Eye (tissue), 1 donor: ENCODE measurements at places on chromosomes 4 and X.

DNA sequence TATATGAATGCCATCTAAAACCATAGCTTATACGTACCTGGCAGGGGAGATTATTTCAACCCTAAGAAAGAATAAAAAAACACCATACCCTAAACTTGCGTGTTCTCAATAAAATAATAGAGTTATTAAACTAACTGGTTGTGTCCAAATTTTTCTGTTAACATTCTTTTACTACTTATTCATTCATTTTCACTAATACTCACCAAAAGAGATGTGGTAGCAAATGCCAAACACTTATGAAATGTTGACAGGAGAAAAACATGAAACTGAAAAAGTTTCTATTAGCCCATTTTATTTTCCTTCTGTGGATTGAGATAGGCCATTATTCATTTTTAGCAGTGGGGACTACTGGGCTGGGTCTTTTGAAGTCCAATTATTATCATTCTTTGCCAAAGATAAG lies 102.0 kb downstream of the TSPAN5 start:
- no peak for DNase-seq

DNA sequence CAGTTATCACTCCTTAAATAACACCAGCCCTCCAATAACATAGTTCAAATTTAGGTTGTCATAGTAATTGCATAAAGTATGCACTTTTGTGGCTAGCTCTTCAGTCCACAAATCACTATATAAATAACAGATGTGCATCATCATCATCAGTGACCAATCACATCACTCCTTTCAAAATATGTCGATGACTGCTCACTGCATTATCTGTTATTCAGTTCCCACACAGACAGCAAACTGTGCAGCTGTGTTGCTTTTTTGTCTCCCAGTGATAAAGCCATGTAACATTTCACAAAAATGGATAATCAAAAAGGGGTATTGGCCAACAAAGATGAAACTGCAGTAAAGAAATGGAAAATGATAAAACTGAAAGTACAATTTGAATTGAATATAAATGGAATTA lies 205.4 kb downstream of the DCLK2 start:
- DNase-seq: no peak

DNA sequence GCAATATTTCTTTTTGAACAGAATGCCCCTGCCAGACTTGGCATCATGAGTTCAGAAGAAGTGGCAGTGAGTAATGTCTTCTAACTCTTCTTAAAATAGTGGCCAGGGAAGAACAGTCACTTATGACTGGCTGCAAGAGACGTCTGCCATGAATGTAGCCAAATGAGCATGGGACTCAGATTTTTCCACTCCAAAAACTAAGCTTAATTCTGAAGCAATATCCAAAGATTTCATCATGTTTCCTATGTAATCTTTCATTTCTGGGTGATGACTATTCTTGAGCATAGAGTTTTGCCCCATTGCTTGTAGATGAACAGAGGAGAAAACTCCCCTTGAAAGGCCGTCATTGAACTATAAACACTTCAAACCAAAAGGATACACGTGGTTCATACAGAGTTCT lies 11.8 kb downstream of the AMBN start:
- no peak for DNase-seq

DNA sequence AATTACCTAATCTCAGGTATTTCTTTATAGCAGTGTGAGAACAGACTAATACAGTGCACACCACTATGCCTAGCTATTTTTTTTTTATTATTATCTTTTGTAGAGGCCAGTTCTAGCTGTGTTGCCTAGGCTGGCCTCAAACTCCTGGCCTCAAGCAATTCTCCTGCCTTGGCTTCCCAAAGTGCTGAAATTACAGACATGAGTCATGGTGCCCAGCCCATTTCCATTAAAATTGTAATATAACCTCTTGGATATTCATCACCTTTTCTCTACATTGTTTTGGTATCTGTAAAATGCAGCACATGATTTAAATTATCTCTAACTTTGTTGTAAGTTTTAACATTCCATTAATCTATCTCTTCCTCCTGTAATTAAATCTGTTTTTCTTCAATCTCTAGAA lies 2052.9 kb downstream of the ARAP2 start:
- DNase-seq: no peak

DNA sequence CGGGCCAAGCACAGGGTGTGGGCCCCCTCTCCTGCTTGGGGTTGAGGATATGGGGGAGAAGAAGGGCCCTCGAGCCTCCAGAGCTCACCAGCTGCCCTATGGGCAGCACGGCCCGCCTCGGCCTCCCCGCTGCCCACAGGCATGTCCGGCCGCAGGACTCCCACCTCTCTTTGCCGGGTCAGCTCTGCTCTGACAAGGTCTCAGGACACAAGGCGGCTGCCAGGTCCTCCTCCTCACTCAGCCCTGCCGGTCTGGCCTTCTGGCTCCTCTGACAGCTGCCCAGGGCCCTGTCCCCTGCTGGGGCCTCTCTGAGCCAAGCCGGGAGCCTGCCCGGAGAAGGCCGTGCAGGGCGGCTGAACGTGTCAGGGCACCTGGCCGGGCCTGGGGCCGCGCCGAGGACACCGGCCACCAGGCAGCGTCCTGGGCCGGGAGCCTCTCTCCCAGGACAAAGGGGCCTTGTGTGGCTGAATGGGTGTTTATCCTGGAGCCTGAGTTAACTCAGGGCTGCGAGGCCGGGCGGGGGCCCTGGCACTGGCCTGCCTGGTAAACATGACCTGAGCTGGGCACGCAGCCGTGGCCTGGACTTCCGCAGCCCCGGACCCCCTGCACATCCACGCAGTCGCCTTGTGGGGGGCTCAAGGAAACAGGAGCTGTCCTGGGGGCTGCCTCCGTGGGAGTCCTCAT lies 25.7 kb downstream of the TACC3 start:
- DNase-seq: no peak

DNA sequence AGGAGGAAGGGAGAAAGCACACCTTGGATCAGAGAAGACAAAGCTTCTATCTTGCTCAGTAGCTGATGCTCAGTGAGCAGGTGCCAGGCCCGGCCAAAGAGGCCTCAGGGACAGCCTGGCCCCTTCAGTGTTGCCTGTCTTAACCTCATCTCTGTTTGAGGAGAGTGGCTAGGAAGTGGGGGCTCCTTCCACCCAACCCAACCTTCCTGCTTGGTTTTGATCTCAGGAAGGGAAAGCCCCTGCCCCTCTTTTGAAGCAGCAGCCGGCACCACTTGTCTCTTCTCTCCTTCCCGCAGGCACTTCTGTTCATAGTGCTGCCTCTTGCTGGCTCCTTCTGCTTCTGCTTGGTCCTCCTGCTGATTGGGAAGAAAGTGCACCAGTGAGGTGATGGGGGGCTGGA lies 2.4 kb upstream of the AFF2 start:
- no peak for DNase-seq

DNA sequence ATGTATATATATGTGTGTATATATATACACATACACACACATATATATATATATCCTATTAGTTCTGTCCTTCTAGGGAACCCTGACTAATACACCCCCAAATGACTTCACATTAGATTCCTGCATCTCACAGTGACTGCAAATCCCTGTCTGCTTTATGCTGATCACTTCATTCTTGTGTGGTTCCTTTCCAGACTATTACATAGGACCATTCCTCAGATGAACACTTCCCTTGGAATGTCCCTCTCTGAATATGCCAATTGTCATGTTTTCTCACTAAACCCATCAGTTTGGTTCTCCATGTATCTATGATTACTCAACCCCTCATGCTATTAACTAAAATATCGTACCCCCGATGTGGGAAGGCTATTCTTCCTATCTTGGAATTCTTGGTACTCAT lies 605.2 kb upstream of the NR3C2 start:
- no peak for DNase-seq

GRCh38 chr4:53558065-53558801 lies 33.1 kb downstream of the LNX1 start:
- DNase-seq: peak; percentile 71

- no peak for DNase-seq
These were observed 15.0 kb upstream of the XAGE2 start for GRCh38 chrX:52353838-52354237.

DNA sequence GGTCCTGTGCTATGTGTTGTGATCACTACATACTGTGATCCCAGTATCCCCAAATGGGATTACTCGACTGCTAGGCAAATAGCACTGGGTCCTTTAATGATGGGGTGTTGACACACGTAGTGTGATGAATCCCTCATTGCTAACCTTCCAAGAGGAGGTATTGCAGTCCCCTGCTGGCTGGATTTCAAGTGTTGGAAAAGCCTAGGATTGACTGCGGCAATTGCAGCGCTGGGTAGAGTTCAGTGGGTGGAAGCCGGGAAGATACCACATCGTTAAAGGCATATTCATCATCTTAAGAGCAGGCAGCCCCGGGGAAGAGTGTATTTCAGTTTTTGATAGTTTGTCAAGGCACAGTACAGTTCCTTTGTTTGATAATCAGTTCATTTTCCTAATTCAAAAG lies 159.9 kb downstream of the TRIML1 start:
- DNase-seq: no peak

- no peak for DNase-seq
These were observed 36.9 kb downstream of the CDKL2 start for GRCh38 chr4:75593393-75593792.

DNA sequence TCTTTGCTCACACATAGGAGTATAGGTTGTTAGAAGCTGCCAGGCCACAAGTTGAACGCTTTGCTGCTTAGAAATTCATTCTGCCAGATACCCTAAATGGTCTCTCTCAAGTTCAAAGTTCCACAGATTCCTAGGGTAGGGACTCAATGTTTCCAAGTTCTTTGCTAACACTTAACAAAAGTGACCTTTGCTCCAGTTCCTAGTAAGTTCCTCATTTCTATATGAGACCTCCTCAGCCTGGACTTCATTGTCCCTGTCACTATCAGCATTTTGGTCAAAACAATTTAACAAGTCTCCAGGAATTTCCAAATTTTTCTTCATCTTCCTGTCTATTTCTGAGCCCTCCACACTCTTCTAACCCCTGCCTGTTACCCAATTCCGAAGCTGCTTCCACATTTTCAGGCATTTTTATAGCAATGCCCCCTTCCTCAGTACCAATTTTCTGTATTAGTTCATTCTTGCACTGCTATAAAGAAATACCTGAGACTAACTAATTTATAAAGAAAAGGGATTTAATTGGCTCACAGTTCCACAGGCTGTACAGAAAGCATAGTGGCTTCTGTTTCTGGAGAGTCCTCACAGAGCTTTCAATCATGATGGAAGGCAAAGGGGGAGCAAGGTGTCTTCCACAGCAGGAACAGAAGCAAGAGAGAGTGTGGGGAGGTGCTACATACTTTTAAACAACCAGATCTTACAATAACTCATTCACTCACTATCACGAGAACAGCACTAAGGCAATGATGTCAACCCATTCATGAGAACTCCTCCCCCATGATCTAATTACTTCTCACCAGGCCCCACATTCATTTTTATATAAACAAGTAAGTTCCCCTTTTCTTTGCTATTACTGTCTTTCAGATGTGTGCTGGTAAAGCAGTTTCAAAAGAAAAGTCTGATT lies 11.5 kb upstream of the TLR1 start:
- DNase-seq: no peak

DNA sequence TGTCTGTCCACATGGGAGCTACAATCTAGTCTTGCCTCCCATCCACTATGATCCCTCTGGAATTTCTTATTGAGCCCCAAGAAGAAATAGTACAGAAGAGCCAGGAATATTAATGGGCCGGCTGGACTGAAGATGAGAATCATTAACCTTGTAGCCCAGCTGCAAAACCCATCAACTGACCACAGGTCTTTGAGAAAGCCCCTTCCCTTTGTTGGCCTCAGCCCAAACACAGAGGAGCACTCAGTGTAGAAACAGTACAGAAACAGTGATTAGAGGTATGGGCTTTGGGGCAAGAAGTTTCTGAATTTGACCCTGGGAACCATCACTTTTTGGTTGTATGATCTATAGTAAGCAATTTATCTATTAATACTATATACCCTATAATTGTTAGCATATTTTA lies 76.8 kb upstream of the RAB40AL start:
- DNase-seq: no peak

DNA sequence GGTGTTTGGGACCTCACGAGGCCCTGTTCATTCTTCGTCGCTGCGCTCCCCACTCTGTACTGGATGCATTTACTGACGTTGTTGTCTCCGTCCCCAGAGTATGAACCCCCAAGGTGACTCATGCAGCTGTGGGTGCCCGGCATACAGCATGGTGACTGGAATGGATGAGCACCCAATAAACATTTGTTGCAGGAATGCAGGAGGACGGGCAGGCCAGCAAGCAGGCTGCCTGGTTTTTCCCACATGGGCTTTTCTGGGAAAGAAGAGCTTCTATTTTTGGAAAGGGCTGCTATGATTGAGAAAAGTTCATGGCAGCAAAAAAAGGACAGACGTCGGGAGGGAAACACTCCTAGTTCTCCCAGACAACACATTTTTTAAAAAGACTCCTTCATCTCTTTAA lies 893 bp upstream of the SOD3 start:
- DNase-seq: no peak

GRCh38 chr4:47469951-47470350 lies 6.4 kb upstream of the COMMD8 start:
- no peak for DNase-seq

DNA sequence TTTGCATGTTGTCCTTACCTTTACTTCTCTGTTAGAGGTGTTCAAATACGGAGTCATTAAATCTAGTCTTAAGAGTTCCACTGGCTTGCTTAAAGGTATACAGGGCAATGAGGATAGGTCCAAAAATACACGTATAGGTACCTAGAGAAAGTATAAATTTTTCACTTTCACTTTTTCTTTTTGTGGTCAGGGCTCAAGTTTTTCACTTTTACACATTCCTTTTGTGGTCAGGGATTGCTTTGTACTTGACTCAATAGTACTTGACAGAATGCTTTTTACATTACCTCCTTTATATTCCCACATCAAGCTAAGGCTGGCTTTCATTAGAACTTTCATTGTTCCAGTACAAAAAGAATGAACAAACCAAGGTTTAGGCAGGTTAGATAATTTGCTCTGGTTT lies 21.7 kb downstream of the TMEM184C start:
- no peak for DNase-seq

DNA sequence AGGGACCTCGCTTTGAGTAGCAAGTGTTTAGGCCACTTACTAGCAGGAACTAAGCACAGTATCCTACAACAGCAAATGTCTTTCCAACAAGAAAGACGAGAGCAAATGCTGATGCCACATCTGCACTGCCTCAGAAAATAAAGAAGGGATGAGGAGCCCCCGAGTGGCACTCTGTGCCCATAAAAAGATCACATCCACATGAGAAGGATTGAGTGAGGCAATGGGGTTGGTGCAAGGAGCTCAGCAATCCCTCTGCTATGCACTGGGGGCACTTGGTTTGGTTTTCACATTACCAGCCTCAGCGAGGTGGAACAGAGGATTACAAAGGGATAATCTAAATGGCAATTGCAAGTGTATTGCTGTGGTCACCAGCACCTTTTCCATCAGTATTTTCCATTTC lies 252.8 kb upstream of the SLC7A11 start:
- DNase-seq: no peak

DNA sequence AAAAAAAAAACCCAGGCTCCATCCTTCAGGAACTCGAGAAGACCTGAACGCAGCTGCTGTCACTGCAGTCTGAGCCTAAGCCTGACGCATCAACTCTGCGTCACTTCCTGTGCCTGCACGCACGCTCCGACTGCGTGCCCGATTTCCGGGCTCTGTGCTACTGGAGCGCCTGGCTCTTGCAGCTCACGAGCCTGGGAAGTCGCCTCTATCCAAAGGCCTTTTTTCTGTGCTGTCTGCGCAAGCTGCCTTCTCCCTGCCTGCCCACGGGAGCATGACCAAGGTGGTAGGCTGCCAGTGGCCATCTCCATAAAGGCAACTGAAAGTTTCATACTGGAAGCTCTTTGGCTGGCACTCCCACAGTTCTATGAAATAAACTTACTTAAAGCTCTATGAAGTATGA lies 9.9 kb upstream of the GASK1B start:
- DNase-seq: no peak

GRCh38 chr4:165507381-165507780 lies 128.6 kb downstream of the CPE start:
- no peak for DNase-seq

GRCh38 chr4:153252122-153252521 lies 47.9 kb downstream of the TRIM2 start:
- no peak for DNase-seq
